ENCODE measurements at places on chromosomes 3 and 15.

- DNase-seq: no peak
Observed at GRCh38 chr15:67902579-67903009, 62.7 kb upstream of the RNU6-1 start.

DNA sequence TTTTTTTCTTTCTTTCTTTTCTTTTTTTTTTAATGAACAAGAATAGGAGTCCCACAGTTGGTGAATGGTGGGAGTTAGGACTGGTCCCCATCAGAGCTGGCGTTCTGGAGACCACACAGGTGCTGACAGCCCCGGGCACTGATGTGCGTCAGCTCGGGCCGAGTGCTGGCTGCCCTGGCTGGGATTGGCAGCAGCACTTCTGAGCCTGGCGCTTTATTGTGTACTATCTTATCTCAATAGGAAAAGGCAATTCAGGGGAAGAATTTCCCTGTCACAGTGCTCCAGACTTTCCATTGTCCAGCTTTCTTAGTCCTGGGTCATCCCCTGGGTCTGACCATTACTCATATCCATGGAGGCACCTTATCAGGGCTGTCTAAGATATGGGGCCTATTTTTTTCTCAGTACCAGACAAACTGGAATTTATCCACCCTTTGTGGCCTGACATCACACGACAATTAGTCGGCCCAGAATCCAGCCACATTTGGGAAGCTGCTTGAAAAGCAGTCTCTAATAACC, 54.1 kb downstream of the TMEM44 start:
- peak; percentile 71 for DNase-seq

DNA sequence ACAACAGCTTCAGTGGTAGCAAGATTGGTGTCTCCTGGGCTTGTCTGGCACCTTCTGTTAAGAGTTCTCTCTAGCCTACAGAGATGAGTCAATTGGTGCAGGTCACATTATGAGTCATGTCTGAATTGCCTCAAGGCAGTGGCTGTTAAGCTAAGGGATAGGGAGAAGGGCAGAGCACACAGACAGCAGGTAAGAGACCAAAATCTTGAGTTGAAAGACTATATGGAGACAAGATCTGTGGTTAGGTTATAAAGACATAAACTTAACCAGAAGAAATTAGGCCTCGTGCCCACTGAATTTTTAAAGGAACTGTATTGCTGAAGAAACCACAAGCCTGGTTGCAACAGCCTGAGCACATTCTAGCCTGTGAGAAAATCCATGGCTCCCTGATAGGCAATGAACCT, 19.2 kb upstream of the KPNA1 start:
- no peak for DNase-seq

DNA sequence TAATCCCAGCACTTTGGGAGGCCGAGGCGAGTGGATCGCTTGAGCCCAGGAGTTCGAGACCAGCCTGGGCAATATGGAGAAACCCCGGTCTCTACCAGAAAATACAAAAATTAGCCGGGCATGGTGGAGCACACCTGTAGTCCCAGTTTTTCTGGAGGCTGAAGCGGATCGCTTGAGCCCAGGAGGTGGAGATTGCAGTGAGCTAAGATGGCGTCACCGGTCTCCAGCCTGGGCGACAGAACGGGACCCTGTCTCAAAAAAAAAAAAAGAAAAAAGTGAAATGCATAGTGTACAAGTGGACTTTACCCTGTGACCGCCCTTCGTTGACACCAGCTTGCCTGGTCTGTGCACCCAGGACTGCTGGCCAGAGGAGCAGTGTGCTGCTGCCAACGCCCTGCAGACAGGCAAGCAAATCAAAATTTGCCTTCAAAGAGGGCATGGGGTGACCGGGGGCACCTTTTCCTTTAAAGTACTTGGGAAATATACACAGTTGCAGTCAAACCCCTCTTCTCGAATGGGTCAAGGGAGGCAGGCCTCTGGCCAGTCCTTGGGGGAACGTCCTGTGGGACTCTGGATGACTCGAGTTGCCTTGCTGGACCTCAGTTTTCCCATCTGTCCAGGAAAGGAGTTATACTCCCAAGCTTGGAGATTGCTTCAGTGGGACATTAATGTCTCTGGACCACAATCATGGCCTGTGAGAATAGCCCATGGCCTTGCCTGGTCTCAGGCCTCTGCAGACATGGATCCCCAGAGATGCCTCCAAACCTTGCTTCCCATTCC, 1.0 kb downstream of the XYLB start:
- no peak for DNase-seq

DNA sequence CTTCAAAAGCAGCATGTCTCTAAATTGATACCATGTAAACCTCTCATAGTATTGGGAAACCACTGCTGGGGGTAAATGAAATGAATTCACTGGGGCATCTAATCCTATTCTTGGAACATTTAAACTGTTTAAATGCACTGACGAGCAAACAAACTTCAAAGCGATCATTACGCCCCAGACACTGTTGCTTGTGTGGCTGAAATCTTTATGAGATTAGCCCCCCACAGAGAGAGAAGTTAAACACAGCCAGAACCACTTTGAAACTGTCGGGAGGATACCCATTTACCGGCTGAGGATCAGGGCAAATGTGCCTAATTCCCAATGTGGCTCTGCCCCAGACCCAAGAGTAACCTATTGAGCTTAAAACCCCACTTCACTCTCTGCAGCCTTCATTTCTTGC, 308.4 kb upstream of the CDIN1 start:
- DNase-seq: no peak

DNA sequence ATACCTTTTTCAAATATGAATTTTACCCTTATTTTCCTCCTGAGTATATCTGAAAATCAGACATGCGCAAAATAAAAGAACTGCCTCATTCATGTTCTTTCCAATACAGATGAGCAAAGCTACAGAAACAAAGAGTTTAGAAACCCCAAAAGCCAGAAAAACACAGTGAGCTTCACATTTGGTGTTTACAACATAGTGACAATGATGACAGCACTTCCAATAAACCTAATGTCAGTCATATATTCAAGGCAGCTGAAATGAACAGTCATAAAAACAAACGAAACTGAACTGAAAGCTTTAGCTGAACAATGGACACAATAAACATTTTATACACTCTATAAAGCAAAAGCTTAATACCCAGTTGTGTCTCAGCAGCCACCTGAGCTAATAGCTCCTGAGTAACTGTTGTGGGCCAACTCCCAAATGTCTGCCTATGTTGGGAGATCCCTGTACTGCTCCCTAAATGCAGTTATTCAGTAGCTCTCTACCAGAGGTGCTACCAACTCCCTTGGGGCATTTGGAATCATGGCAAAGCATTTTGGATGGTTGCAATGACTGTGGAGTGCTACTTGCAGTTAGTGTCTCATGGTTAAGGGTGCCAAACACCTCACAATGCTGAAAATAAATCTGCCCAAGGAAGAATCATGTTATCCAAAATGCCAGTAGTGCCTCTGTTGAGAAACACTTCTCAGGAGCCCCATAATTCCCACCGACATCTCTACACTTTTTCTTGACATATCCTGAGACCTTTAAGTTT, 131.5 kb downstream of the TGFBR2 start:
- DNase-seq: no peak

DNA sequence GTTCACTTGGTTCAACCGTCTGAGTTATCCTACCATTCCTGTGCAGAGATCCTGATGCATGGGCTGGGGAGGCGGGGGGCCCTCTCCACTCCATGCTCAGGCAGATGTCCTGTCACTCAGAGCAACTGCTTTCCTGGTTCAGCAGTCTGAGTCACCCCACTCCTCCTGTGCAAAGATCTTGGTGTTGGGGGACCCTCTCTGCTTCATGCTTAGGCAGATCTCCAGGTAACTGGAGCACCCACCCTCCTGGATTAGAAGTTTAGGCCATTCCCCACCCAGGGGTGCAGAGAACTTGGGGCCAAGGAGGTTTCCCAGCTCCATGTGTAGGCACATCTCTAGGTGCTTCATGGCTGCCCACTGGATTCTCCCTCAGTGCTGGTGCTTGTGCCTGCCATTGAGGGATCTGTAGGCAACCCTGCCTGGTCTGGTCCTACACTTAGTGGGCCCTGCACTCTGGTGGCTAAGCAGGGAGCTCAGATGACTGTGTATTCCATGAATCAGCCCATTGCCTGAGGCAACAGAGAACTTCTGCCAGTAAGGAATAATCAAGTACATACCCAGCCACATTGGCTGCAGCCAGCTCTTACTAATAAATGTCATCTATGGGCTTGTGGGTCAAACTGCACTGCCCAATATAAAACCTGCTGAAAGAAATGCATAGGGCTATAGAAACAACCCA, 465.4 kb upstream of the THBS1 start:
- DNase-seq: no peak

DNA sequence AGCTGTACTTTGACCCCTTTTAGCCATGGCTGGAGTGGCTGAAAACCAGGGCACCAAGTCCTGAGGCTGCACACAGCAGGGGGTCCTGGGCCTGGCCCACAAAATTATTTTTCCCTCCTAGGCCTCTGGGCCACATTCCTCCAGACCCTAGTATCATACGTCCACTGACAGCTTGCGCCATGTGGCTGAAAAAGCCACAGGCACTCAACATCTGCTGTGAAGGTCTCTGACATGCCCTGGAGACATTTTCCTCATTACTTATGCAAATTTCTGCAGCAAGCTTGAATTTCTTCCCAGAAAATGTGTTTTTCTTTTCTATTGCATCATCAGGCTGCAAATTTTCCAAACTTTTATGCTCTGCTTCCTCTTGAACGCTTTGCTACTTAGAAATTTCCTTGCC, 239.0 kb downstream of the SQOR start:
- DNase-seq: no peak

GRCh38 chr3:144105542-144105941, 133.9 kb downstream of the DIPK2A start:
- no peak for DNase-seq

GRCh38 chr3:175212896-175213295, 353.8 kb downstream of the NAALADL2 start:
- no peak for DNase-seq

DNA sequence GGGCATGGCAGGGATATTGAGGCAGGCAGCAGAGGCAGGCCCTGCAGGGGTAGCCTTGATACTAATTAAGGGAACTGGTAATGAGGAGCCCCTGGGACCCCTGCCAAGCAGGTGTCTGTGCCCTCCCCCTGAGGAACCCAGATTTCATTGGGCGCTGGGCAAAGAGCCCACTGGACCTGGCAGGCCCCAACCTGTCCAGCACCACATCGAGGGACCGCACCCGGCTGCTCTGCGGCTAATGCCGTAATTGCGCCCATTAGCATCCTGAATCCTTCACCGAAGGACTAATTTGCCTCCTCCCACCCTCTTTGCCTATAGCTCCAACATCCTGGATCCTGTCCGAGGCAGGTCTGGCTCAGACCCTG, 13.7 kb upstream of the SEMA3B start:
- DNase-seq: no peak

DNA sequence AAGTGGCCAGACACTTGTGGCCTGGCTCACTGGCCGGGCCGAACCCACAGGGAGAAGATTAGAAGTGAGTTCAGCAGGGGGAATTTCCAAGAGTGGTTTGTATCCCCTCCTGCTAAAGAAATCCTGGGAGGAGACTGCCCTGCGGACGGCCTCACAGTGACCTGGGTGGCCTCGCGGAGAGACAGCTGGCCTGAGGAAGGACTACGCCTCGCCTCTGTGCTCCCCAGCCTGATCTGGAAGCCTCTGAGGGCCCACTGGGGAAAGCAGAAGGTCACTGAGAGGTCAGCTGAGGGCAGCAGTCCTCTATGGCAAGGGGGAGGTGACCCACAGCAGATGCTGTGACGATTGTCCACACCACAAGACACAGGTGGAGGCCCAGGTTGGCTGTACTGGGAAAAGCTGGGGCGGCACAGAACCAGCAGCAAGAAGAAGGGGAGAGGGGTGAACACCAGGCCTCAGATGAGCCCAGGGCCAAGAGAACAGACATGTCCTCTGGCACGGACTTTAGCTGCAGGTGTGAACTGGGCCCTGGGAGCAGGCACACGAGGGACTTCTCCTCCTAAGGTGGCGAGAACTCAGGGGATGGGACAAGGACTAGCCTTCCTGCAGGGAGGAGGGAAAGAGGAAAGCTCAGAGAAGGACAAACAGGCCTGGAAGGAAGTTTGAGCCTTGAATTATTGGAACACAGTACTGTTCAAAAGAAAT, 37.2 kb upstream of the DLG1 start:
- DNase-seq: no peak
